ENCODE measurements at places on chromosomes 12 and 14. TPM values are rescaled to one million over a fixed set of nuclear protein-coding genes. Genes with fewer than 3 reads are reported as not detected.

The SMOC1 gene
- total RNA-seq, result 4.4 TPM

The SUDS3 gene
- total RNA-seq, result 20.4 TPM

The MIPOL1 gene
- 8.9 TPM for total RNA-seq

The ACSM4 gene
- not detected for total RNA-seq

The KRT77 gene
- not detected for total RNA-seq

The MMP19 gene
- 2.2 TPM for total RNA-seq

The HOXC9 gene
- total RNA-seq, result not detected

The TCL1B gene
- total RNA-seq, result not detected

The SPTB gene
- total RNA-seq, result 82.2 TPM

The GALNT8 gene
- 1.5 TPM for total RNA-seq

The PROX2 gene
- not detected for total RNA-seq

The STRAP gene
- total RNA-seq, result 130 TPM

The A2ML1 gene
- not detected for total RNA-seq

The SPRING1 gene
- 11.0 TPM for total RNA-seq

The SLC10A1 gene
- not detected for total RNA-seq

Data from left ventricle myocardium inferior (tissue), 1 donor.